ENCODE measurements at places on chromosomes 6 and 20.

GRCh38 chr6:148291876-148292275, 50.8 kb upstream of the SASH1 start:
- DNase-seq, result no peak

DNA sequence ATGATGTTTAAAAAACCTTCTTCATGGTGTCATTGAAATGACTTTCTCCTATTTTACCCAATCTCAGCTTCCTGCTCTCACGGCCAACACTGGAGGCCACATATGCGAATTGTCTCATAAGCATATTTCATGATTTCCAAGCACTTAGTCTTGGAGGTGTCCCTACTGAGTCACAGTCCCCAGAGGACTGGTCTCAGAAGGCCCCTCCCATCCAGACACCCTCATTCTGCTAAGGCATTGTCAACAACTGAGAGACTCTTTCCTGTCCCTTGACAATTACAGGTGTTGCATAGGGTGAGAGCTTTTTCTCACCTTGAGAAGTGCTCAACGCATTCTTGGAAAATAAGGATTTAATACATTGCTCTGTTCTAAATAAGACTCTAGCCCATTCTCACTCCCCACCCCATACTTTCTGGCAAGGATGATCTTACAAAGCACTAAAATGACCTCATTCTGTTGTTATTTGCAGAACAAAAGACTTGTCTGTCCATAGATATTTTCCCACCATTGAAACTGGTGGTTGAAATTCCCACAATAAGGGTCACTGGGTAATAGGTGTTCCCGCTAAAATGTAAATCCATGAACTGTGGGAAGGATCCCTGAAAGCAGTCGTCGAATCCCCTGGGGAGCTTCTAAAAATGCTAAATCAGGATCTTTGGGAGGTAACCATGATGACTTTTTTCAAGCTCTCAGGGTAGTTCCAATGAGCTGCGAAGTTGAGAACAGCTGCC, 32.3 kb upstream of the SLC22A23 start:
- no peak for DNase-seq

- DNase-seq, result no peak
Measured at GRCh38 chr6:88641178-88641903, 322.1 kb downstream of the RNGTT start.

- no peak for DNase-seq
Measured at GRCh38 chr20:43824309-43825050, 90.2 kb upstream of the TOX2 start.

- peak; percentile 84 for DNase-seq
Measured at GRCh38 chr20:35207950-35208611, 18.4 kb upstream of the MMP24 start.

DNA sequence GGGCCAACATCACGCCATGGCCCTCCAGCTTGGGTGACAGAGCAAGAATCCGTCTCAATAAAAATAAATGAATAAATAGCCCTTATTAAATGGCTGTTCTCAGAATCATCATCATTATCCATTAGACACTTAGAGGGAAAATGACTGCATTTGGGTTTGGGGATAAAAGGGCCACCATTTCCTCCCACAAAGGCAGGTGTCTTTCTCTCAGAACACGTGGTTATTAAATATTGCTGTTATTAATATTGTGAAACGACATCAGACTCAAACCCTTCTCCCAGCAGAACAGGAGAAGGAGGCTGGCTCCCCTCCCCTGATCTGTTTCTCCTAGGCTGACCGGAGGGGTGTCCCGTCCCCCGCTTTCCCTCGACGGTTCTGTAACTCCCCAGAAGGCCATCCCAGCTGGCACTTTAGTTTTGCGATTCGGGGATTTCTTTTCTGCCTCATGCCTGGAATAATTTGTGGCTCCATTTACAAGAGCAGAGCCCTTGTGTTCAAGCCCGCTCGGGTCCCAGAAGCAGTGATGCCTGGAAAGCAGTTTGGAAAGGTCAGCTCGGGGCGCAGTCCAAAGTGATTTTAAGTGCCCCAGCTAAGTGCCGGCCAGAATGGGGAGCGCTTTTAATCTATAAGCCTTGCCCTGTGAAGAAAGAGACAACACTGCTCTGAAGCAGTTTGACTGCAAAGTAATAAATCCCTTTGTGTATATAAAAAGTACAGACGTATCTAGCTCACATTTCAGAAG, 41.9 kb downstream of the EYA2 start:
- no peak for DNase-seq

- no peak for DNase-seq
Measured at GRCh38 chr6:75108333-75108974, 97.4 kb downstream of the COL12A1 start.

Data from NCI-H2029 treated with DMSO at 0.1 percent for 48 hours (cell line).